Left colon (tissue), 2 donors: ENCODE measurements at places on chromosomes 3 and 15. TPM values are rescaled to one million over a fixed set of nuclear protein-coding genes. Genes with fewer than 3 reads are reported as not detected.

LCTL gene
- not detected for total RNA-seq

- DNase-seq, result no peak
These were observed 1237.9 kb downstream of the ROBO2 start for GRCh38 chr3:78277801-78278200.

DNA sequence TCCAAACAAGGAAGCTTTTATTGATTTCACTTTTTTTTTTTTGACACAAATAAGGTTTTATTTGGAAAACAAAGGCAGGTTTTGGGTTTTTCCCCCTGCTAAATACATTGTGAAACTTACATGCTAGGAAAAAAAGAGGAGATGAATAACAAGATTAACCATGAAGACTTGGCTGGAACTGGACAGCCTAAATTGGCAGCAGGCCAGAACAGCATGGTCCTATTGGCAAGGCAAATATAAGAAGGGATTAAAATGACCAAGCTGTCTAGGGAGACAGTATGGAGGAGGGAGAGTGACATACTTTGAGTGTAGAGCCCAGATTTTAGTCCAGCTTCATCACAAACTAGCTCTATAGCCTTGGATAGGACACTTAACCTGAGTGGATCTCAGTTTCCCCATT is 63.9 kb upstream of the BBX start:
- no peak for DNase-seq

GRCh38 chr15:58292751-58293175 is 139.0 kb upstream of the LIPC start:
- DNase-seq, result no peak

DNA sequence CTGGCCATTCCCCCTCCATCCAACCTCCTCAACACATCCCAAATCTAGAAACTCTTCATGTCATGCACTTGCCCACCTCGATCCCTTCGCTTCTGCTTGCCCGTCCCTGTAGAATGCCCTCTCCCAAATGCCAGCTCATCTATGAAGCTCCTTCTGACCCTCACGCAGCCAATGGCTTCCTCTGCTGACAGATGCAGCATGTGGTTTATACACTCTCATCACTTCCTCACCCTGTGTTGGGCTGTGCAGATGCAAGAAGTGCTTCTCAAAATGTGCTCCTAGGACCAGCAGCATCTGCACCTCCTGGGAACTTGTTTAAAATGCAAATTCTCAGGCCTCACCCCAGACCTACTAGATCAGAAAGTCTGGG is 51.7 kb downstream of the SEMA5B start:
- DNase-seq, result no peak

FGF7 gene
- total RNA-seq, result 4.5 TPM
